ENCODE measurements at places on chromosomes 5 and 9. TPM values are rescaled to one million over a fixed set of nuclear protein-coding genes. Genes with fewer than 3 reads are reported as not detected.

Gene WHRN
- 5.1 TPM for total RNA-seq

Gene CFAP157
- total RNA-seq, result 0.35 TPM

Gene SELENOP
- total RNA-seq, result 605 TPM

Gene EIF4E1B
- not detected for total RNA-seq

Gene C9orf43
- total RNA-seq, result 0.47 TPM

Gene ARL14EPL
- not detected for total RNA-seq

Gene KIAA1191
- total RNA-seq, result 91.7 TPM

Gene ABL1
- 55.6 TPM for total RNA-seq

Gene SEMA6A
- 15.3 TPM for total RNA-seq

Gene CATSPER3
- total RNA-seq, result 0.42 TPM

Gene TMOD1
- total RNA-seq, result 6.0 TPM

Gene TMEM8B
- total RNA-seq, result 12.7 TPM

Gene SH3RF2
- total RNA-seq, result 11.7 TPM

Gene ZNF618
- 12.0 TPM for total RNA-seq

Gene AMBP
- total RNA-seq, result not detected

Gene COL27A1
- total RNA-seq, result 23.5 TPM

Gene STOM
- total RNA-seq, result 576 TPM

Gene SAXO1
- total RNA-seq, result not detected

Gene LHX2
- not detected for total RNA-seq

Gene ORM1
- 6.9 TPM for total RNA-seq

Gene TAF11L5
- not detected for total RNA-seq

Gene PCA3
- not detected for total RNA-seq
